Ascending aorta (tissue), 2 donors: ENCODE measurements at places on chromosomes 4 and X.

- DNase-seq: no peak
Observed at GRCh38 chr4:126701756-126702155, 931.0 kb upstream of the INTU start.

DNA sequence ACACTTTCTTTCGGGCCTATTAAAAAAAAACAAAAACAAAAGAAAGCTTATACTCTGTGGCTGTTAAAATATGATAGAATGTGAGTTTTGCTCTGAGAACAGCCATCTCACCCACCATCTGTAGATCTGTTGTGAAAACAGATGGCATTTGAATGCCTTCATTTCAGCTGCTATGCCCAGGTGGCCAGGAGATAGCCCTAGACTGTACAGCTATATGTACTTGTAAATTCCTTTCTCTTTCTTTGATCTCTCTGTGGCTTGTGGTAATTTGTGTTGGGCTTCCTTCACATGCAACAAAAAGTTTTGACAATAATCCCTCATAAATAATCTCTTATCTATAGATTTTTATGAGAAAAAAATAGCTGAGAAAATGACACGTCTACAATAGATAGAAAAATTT, 38.1 kb downstream of the PNPLA4 start:
- DNase-seq: no peak

GRCh38 chr4:41069257-41069656, 145.1 kb downstream of the APBB2 start:
- no peak for DNase-seq

DNA sequence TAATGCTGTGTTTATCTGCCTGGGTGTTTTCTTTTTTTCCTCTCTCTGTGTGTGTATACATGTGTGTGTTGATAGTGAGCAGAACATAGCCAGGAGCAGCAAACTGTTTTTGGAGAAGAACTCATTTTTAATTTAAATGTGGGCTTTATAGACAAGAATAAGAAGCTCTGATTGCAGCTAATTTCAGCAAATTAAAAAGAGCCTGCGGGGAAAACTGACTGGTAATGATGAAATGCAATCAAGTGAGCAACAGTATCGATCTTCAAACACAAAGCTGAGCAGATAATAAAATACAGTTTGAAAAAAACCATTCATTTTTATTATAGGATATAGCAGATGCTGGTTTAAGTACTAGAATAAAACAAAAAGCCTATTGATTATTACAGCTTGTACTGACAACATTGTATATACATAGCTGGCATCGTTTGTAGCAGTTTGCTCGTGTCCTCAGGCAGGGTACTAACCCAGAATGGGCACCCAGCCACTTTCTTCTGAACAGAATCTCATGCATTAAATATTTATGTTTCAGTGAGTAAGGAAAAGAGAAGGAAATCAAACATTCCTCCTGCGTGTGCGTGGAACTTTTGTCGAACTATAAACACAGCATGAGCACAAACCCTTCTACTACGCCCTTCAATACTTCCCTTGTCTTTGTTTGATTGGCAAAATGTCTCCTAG, 73.5 kb upstream of the ZFP42 start:
- DNase-seq: no peak

DNA sequence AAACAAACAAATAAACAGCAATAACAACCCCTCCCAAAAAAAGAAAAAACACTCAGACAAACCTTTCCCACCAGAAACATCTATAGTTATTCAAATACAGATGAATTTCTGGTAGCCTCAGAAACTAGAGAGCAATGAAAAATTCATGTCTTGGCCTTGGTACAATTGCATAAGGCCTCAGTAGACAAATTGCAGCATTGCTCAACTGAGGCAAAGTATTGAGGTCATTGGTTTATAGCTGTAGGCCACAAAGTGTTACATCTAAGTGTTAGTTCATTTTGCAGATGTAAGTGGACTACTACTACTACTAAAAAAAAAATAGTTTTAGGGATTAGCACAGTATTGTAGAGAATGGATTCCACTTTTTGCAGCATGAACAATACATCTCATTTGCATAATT, 2268.3 kb downstream of the ARAP2 start:
- no peak for DNase-seq

DNA sequence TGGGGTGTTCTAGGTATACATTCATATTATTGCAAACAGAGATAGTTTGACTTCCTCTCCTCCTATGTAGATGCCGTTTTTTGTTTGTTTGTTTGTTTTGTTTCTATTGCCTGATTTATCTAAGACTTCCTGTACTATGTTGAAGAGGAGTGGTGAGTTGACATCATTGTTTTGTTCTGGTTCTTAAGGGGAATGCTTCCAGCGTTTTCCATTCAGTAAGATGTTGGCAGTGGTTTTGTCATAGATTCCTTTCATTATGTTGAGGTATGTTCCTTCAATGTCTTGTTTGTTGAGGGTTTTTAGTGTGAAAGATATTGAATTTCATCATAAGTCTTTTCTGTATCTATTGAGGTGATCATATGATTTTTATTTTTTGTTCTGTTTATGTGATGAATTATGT, 401.6 kb upstream of the EPHA5 start:
- no peak for DNase-seq

GRCh38 chr4:100257567-100257966, 67.3 kb upstream of the DDIT4L start:
- DNase-seq: no peak

DNA sequence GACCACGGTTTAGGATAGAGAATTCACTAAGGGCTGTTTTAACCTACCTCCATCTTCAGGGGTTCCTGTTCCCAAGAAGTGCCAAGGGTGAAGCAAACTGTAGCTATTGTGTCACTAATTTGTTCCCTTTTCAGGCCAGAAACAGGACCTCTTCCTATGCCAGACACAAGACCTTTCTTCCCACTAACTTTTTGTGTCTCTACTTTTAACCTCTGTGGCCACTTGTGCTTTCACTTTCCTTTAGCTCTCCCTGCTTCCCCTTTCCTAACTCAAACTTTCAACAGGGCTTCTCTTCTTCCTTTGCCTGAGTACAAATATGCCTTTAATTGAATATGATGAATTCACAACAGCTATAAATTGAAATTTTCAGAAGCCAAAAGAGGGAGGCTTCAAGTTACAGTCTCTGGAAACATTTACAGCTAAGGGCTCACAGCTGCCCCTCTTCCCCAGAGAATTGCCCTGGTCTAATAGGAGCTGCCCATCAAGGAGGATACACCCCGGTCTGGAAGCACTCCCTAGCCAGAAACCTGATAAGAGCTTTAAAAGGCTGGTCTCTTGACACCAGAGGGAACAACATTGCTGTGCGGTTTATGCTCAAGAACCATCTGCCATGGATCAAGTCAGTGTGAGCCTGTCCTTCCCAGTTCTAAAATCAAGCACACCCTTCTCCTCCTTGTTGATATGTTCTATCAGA, 61.7 kb upstream of the PLS3 start:
- no peak for DNase-seq

DNA sequence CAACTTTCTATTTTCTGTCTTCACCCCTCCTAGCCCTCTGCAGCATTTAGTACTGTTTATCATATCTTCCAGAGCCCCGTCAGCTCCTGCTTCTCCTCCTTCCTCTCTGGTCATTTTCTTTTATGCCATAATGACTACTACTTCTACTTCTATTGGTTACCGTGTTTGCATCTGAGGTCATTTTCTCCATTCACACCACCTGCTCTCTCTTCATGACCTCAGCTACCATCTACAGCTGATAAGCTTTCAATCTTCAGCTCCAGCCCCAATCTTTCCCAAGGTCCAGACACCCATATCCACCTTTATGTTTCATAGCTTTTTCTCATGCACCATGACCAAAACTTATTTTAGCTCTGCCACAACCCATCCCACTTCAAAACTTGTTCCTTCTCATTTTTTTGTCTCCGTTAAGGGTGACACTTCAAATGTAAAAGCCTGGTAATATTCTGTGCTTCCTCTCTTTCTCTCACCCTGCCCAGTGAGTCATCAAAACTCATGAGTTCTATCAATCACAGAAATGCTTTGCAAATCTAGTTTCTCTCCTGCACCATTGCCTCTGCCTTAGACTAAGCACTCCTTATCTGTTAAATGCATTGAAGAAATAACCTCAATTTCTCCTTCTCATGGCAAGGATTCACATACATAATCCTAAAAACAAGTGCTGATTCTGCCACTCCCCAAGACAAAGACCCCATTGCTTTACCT, 71.3 kb upstream of the IQCM start:
- DNase-seq: no peak

DNA sequence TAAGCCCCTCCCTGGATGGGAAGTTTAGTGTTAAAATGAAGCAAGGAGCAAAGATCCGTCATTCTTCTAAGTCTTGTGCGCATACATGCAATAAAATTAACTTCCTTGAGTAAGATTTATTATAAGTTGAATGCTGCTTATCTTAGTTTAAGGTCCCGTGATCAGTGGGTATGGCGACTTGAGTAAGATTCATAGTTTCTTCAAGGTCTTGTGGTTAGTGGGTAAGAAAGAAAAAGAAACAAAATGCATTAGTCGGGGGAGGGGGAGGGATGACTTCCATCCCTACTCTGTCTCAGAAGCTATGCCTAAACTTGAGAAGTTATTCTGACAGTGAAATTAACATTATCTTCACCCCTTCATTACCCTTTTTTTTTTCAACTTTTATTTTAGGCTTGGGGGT, 127.3 kb upstream of the MAGEB16 start:
- DNase-seq: no peak

GRCh38 chr4:142265946-142266345, 580.2 kb downstream of the INPP4B start:
- no peak for DNase-seq

GRCh38 chrX:123905332-123905731, 45.5 kb downstream of the XIAP start:
- no peak for DNase-seq

- DNase-seq: no peak
Observed at GRCh38 chr4:176099314-176099713, 33.7 kb downstream of the WDR17 start.

GRCh38 chr4:35771571-35771970, 472.7 kb downstream of the ARAP2 start:
- no peak for DNase-seq

DNA sequence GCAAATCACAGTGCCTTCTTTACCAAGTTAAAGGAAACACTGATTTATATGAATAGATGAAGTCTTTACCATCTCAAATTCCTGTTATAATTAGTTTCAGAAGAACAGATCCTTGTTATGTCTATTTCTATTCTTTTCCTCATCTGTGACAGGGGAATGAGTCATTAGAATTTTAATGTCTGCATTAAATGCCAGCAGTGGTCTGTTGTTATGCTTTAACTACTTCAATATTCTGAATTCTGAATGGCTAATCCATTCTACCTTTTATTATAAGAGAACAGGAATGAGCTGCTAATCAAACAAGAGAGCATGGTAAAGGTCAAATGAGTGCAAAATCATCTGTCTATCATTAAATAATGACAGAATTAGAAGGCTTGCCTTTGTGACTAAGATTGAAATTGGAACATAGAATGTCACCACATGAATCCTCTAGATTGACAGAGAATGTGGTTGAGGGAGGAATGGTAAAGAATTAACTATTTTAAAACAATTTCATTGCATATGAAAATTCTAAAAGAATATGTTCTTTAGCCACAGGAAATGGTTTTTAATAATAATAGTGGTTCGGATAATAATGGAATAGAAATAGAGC, 935.5 kb downstream of the ADGRL3 start:
- no peak for DNase-seq

- no peak for DNase-seq
Observed at GRCh38 chrX:124232523-124233201, 99.8 kb upstream of the TEX13D start.

GRCh38 chr4:180947425-180947824, 1295.8 kb upstream of the TENM3 start:
- DNase-seq: no peak

DNA sequence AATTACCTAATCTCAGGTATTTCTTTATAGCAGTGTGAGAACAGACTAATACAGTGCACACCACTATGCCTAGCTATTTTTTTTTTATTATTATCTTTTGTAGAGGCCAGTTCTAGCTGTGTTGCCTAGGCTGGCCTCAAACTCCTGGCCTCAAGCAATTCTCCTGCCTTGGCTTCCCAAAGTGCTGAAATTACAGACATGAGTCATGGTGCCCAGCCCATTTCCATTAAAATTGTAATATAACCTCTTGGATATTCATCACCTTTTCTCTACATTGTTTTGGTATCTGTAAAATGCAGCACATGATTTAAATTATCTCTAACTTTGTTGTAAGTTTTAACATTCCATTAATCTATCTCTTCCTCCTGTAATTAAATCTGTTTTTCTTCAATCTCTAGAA, 2052.9 kb downstream of the ARAP2 start:
- no peak for DNase-seq

- DNase-seq: no peak
Observed at GRCh38 chr4:20576861-20577260, 123.4 kb upstream of the PACRGL start.

- no peak for DNase-seq
Observed at GRCh38 chrX:153981771-153982533, 9.4 kb downstream of the TMEM187 start.
